ENCODE measurements at places on chromosomes 4 and X. TPM values are rescaled to one million over a fixed set of nuclear protein-coding genes. Genes with fewer than 3 reads are reported as not detected.
A peak's percentile ranks its signal among the peaks of the same experiment; 100 is the strongest.

The TCEAL6 gene
- total RNA-seq: not detected

The RNF4 gene
- total RNA-seq: 67.5 TPM

The MXRA5 gene
- not detected for total RNA-seq

The GCNA gene
- total RNA-seq: 2.3 TPM

The OTUD6A gene
- not detected for total RNA-seq

The ASB12 gene
- total RNA-seq: not detected

The FRG2 gene
- not detected for total RNA-seq

The UBE2A gene
- 66.1 TPM for total RNA-seq

The SLC25A43 gene
- 11.5 TPM for total RNA-seq

The TBX22 gene
- total RNA-seq: not detected

DNA sequence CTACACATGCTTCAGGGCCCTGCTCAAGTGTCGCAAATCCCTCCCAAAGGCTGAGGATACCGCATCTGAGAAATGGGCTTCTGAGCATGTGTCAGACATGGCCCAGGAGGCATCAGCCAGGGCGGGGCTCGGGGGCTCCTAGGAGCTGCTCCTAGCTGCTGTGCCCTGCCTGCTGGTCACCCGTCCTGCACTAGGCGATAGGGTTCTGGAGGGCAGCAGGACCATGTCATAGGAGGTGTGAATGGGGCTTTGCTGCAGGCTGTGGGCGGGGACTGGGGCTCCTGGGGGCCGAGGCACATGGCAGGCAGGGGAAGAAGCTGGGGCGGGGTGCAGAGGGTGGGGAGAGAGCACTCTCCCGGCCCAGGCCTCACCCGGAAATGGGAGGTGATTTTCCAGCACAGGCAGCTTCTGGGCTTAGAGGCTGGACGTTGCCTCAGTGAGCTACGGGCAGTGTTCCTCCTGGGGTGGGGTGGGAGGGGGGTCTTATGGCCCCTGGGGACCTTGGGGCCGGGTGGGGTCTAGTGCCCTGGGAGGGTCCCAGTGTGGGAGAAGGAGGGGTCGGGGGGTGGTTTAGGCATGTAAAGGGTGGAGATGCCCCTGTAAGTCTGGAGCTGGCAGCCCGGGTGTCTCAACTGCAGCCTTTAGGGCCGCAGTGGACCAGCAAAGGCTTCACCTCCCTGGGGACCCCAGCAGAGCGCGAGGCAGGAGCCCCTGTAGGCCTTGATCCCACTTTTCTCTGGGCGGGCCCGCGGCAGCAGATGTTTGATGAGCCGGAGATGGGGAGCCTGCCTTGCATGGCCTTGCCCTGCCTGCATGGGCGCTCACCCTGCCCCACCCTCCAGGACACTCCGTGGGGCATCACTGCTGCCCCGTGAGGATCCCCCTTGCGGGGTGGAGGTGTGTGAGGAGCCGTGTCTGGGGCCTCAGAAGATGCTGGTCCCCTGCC lies 98.6 kb upstream of the LRPAP1 start:
- no peak for DNase-seq

GRCh38 chrX:23511793-23512192 lies 155.5 kb upstream of the PRDX4 start:
- no peak for DNase-seq

- no peak for DNase-seq
Observed at GRCh38 chr4:6404611-6405396, 67.6 kb downstream of the PPP2R2C start.

- DNase-seq: no peak
Observed at GRCh38 chr4:184850018-184850417, 24.2 kb upstream of the ACSL1 start.

DNA sequence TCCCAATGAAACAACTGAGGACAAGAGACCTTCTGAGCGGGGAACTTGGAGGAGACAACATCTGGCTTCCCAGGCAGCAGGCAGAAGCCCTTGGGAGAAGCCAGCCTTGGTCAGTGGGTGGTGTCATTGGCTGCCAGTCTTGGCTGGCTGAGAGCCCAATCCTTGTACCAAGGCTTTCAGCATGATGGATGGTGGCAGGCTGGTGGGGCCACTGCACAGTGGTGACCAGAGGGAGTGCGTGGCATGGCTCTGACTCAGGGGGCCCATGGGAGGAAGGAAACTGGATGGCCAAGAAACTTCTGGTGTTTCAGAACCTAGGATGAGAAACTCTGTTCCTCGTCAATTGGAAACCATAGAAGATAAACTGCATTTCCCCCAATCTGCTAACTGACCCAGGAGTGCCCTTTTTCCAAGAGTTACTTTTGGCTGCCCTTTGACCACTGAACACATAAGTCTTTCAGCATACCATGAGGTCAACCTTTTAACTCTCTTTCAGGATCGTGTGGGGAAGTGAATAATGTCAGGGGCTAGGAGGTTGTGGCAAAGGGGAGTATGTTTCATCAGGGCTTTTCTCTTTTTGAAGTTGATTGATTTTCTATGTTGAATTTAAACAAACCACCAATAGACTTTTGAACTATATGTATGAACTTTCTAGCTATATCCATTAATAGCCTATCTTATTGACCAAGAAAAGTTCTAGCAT lies 60.9 kb downstream of the SOWAHB start:
- no peak for DNase-seq

DNA sequence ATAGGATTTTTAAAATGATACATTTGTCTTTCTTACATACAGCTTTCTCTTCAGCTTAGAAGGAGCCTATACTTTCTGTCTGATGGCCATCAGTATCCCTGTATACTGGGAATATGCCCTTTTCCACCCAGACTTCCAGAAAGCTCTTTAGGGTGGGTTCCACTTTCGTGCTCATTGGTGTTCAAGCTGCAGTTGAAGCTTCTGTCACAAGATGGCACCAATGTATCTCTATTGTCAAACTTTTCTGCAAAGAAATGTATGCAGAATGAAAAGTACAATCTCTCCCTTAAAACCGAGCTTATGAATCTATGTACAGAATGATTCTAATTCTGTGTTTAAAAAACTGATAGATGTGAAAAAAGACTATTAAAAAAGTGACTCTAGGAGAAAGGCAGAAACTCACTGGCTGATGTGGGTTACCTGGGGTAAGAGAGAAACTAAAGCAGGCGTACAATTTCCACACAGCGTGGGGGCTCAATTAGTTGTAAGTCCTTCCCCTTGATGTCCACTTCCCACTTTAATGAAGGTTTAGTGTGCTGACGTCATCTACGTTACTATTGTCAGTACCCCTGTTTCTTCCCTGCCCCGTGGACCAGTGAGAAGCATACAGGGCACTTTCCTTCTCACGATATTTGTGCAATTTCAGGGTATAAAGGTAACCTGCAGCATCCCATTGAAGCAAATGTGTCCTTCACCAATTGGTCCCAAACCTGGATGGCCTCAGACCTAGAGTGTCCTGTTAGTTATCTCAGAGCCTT lies 57.3 kb upstream of the TCEAL2 start:
- peak; percentile 17 for DNase-seq

DNA sequence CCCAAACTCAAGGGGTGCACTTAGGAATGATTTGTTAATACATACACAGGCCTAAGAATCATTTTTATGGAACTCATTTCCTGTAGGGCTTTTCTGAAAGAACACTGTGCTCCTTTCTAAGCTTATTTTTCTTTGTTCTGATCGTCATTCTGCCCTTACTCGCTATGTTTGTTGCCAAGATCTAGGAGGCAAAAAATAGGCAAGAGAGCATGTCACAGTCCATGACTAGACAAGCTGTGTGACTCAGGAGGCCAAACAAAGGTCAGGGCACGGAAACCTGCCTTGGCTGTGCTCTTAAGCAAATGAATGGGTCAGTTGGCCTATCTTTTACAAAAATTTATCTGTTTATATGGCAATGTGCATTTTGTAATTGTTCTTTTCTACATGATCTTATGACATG lies 42.5 kb upstream of the C1GALT1C1 start:
- peak; percentile 85 for DNase-seq

DNA sequence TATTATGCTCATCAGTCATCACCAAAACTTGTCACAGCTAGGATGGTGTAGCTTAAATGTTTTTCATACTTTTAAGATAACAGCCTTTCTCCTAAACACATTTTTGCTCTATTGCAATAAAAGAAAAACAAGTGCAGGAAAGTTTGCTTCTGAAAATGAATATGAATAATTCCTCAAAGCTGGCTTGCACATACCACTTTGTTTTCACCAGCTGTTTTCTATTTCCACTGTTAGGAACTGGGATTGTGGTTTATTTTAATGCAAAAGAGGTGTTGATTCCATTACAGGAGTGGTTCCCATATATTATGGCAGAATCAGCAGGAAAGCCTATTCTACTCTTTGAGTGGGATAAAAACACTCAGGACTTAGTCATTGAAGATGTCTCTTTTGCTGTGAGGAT lies 145.9 kb downstream of the PPA2 start:
- no peak for DNase-seq

DNA sequence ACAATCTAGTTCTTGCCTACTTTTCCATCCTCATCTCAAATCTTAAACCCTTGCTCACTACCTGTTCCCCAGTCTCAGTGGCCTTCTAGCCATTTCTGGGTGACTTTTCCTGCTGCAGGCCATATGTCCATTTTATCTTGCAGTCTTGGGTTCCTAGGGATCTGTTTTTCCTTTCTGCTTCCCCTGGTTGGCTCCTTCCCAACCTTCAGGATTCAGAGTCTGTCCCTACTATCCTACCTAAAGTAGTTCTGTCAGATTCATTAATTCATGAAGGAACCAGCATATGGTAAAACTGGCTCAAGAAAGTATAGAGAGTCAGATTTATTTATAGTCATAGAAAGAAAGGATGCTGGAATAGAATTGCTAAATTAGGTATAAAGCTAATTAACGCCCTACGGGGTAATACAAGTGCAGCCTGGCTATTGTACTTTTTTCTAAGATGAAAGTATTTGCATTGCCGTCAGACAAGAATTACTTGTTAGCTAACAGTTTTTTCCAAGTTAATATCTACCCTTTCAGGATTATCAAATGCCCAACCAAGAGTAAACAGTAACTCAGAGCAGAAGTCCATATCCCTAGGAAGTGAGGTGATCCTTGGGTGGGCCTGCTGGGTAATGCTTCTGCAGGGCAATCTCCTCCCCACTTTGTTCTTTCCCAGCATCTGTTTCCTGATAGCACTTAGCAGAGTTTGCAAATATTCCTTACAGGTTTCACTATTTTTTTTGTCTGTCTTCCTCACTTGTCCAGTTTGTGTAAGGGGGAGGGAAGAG lies 63.6 kb downstream of the REPS2 start:
- peak; percentile 25 for DNase-seq

DNA sequence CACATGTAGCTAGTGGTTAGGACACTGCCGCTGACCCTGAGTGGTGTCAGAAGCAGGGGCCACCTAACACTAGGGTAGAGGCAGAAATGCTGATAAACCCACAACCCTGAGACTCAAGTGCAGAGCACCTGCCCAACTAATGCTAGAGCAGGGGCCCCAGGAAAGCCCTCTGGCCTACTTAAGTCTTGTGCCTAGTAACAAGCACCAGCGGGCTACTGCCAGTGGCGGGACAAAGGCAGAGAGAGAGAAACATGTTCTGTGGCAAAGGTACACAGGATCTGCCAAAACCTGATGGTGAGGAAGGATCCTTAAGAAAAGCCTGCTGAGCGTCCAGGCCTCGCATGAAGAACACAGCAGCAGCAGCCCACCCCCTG lies 172.4 kb downstream of the PRDM5 start:
- DNase-seq: no peak

All from endothelial cell of umbilical vein (primary cell).